CD14-positive monocyte (primary cell): ENCODE measurements at places on chromosomes 16 and 17. TPM values are rescaled to one million over a fixed set of nuclear protein-coding genes. Genes with fewer than 3 reads are reported as not detected.

The HOXB2 gene
- 1.6 TPM for polyA plus RNA-seq

The HAS3 gene
- polyA plus RNA-seq = not detected

The SCO1 gene
- polyA plus RNA-seq = 5.0 and 6.4 TPM in 2 replicates

The ZDHHC7 gene
- polyA plus RNA-seq = 129 TPM

The ACE gene
- 0.55 and 1.8 TPM in 2 replicates for polyA plus RNA-seq

The ZNF830 gene
- polyA plus RNA-seq = 0.94 and 2.1 TPM in 2 replicates

The CRYM gene
- polyA plus RNA-seq = not detected

The ZNF287 gene
- polyA plus RNA-seq = 0.25 and 0.45 TPM in 2 replicates

The MEIOC gene
- 0.09 TPM for polyA plus RNA-seq

The LRRC46 gene
- 0.62 and 0.65 TPM in 2 replicates for polyA plus RNA-seq

The TMEM235 gene
- not detected in 2 replicates for polyA plus RNA-seq

The PTX4 gene
- not detected for polyA plus RNA-seq

The GNGT2 gene
- polyA plus RNA-seq = 16.7 TPM

The TMEM100 gene
- not detected in 2 replicates for polyA plus RNA-seq

The CRYBA1 gene
- not detected for polyA plus RNA-seq

The CLEC18A gene
- polyA plus RNA-seq = 2.3 and 2.7 TPM in 2 replicates

The CTRL gene
- 17.4 and 18.5 TPM in 2 replicates for polyA plus RNA-seq

The NPIPB9 gene
- polyA plus RNA-seq = not detected

The CAVIN1 gene
- not detected for polyA plus RNA-seq

The IL17C gene
- polyA plus RNA-seq = not detected

The PRPSAP2 gene
- polyA plus RNA-seq = 17.1 TPM

The NDE1 gene
- 34.7 and 47.8 TPM in 2 replicates for polyA plus RNA-seq

The GLP2R gene
- polyA plus RNA-seq = not detected

The SOCS1 gene
- polyA plus RNA-seq = 0.13 TPM

The TNFRSF17 gene
- 0.26 TPM for polyA plus RNA-seq

The KRT25 gene
- not detected for polyA plus RNA-seq

The USP10 gene
- polyA plus RNA-seq = 90.9 TPM

The SKA2 gene
- polyA plus RNA-seq = 20.4 TPM

The SLC35G6 gene
- not detected for polyA plus RNA-seq

The KLHL10 gene
- not detected for polyA plus RNA-seq

The DRC3 gene
- 0.39 TPM for polyA plus RNA-seq

The PLA2G15 gene
- polyA plus RNA-seq = 33.5 and 34.8 TPM in 2 replicates

The WSCD1 gene
- not detected in 2 replicates for polyA plus RNA-seq

The CHRNE gene
- 6.1 and 12.6 TPM in 2 replicates for polyA plus RNA-seq

The TP53TG3 gene
- not detected for polyA plus RNA-seq

The OMG gene
- 0.83 TPM for polyA plus RNA-seq

The SYT17 gene
- 0.81 TPM for polyA plus RNA-seq

The RGS11 gene
- polyA plus RNA-seq = not detected

The TBC1D3 gene
- 11.3 and 13.4 TPM in 2 replicates for polyA plus RNA-seq

The RPL27 gene
- polyA plus RNA-seq = 1,843 and 2,156 TPM in 2 replicates

The ESRP2 gene
- not detected for polyA plus RNA-seq

The CHP2 gene
- not detected for polyA plus RNA-seq

The CES1 gene
- 38.4 TPM for polyA plus RNA-seq

The KCNH4 gene
- not detected for polyA plus RNA-seq

The SALL1 gene
- polyA plus RNA-seq = not detected

The EVI2A gene
- 58.9 and 121 TPM in 2 replicates for polyA plus RNA-seq

The SLFN12 gene
- polyA plus RNA-seq = 8.7 and 19.6 TPM in 2 replicates

The SYNGR3 gene
- 0.29 TPM for polyA plus RNA-seq

The PYDC1 gene
- not detected in 2 replicates for polyA plus RNA-seq

The PRSS53 gene
- 0.17 TPM for polyA plus RNA-seq

The PIGL gene
- polyA plus RNA-seq = 3.6 TPM

The PABPN1L gene
- polyA plus RNA-seq = not detected

The CAPN15 gene
- polyA plus RNA-seq = 3.4 TPM

The CACNA1H gene
- polyA plus RNA-seq = not detected

The QPRT gene
- polyA plus RNA-seq = 3.9 TPM

The SBK1 gene
- 0.04 TPM for polyA plus RNA-seq

The RAB26 gene
- polyA plus RNA-seq = not detected
